ENCODE measurements at places on chromosomes 1 and 21.
A peak's percentile ranks its signal among the peaks of the same experiment; 100 is the strongest.

DNA sequence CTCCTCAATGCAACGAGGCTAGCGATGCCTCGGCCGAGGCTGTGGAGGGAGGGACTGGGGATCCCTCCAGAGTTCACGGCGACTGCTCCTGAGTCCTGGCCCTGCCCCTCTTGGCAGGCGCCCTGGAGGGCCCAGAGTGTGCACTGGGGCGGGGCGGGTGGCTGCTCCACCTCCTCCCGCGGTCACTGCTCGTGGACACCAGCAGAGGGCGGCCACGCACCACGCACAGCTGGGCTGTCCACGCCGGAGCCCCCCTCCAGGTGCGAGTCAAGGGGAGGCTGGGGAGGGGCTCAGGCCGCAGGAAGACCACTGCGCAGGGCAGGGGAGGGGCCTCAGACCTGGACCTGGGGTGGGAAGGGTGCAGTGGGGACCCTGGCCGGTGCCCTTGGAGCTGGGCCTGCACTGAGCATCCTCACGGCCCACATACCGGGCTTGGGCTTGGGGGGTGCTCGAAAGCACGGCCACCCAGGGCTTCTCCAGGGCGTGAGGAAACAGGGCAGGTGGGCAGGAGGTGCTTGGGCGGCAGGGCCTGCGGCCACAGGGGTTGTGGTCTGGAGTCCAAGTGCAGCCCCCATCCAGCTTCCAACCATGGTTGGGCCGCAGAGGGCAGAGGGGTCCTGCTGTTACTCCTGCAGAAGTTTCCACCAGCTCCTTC, 20.6 kb upstream of the TTC34 start:
- DNase-seq: peak; percentile 22

- no peak for DNase-seq
Observed at GRCh38 chr1:29281571-29281970, 45.2 kb downstream of the PTPRU start.

- DNase-seq: peak; percentile 45
Observed at GRCh38 chr1:111334169-111334568, 43.5 kb downstream of the CHIA start.

GRCh38 chr1:36508257-36508656, 25.5 kb upstream of the CSF3R start:
- no peak for DNase-seq

GRCh38 chr1:38418195-38419030, 371.8 kb upstream of the POU3F1 start:
- no peak for DNase-seq

DNA sequence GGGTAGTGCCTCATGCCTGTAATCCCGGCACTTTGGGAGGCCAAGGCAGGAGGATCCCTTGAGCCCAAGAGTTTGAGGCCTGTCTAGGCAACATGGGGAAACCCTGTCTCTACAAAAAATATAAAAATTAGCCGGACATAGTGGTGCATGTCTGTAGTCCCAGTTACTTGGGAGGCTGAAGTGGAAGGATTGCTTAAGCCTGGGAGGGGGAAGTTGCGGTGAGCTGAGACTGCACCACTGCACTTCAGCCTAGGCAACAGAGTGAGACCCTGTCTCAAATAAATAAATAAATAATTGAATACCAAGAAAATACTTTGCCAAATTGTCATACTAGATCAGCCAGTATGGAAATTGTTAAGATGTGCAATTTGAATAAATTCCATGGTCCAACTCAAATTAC, 5.9 kb upstream of the RBBP5 start:
- DNase-seq: no peak

- DNase-seq: peak; percentile 47
Observed at GRCh38 chr1:113835686-113836290, 23.5 kb upstream of the RSBN1 start.

GRCh38 chr1:81756872-81757271, 43.9 kb upstream of the ADGRL2 start:
- DNase-seq: no peak

DNA sequence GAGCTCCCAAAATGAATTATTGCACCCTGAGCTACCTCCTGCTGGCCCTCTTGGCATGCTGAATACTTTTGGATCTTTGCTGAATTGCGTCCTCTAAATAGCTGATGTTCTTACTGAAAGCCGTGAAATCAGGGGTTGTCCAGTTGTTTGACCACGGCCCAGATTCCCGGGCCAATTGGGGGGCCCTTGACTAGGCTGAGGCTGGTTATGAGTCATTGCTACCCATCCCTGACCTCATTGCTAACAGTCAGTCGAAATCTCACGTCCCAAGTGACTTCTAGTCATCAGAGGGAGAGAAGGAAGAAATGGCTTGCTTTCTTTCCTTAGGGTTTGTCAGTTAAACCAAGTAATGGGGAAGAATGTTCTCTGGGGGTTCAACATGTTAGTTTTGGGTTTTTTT, 37.4 kb downstream of the SMYD2 start:
- no peak for DNase-seq

GRCh38 chr1:59684698-59685097, 130.1 kb upstream of the HOOK1 start:
- DNase-seq: no peak
